Activated gamma-delta T cell treated with anti-CD3 and anti-CD28 coated beads, Interleukin-2, amount 50 U/mL, for 16 hours (primary cell): ENCODE measurements at places on chromosomes 12 and 14.

DNA sequence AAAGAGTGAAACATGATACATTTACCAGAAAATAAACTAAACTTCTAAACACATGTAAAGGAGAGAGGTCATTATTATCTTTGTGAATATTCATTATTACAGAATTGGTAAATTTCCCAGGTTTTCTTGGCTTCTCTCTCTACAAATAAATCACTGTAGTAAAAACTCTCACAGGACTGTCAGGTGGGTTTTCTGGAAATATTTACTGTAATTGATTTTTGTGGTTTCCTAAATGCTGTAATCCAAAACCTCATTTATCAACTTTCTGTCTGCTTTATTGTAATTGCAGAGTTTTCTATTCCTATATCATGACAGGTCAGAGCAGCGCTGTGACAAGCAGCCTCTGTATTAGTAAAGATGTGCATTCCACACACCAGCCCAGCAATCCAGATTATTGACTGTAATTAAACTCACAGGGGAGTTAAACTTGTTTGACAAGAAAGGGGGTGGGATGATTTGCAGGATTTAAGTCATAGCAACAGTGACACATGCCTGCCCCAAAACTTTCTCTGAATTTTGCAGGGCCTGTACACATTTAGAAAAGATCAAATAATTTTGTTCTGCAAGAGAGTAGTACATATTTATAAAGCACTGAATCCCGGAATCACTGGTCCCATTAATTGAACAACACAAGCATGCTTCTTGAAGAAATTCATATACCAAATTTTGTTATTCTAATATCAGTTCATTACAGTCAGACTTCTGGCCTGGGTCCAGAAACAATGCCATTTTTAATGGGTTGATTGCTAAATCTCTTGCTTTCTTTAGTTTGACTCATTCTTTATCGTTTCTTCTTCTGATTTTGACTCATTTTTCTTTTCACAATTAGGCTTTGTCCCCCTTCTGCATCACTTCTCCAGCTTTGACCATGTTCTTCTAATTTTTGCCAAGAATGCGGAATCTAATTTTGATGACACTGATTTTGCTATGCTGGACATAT is 42.2 kb downstream of the PTPRO start:
- no peak for DNase-seq

GRCh38 chr12:90543841-90544240 is 411.1 kb downstream of the CCER1 start:
- DNase-seq = no peak

- DNase-seq = no peak
Measured at GRCh38 chr12:100656141-100656540, 82.7 kb downstream of the GAS2L3 start.

GRCh38 chr14:105290621-105291346 is 10.0 kb downstream of the BRF1 start:
- DNase-seq = no peak

GRCh38 chr14:25110106-25110505 is 60.2 kb upstream of the STXBP6 start:
- DNase-seq = no peak

DNA sequence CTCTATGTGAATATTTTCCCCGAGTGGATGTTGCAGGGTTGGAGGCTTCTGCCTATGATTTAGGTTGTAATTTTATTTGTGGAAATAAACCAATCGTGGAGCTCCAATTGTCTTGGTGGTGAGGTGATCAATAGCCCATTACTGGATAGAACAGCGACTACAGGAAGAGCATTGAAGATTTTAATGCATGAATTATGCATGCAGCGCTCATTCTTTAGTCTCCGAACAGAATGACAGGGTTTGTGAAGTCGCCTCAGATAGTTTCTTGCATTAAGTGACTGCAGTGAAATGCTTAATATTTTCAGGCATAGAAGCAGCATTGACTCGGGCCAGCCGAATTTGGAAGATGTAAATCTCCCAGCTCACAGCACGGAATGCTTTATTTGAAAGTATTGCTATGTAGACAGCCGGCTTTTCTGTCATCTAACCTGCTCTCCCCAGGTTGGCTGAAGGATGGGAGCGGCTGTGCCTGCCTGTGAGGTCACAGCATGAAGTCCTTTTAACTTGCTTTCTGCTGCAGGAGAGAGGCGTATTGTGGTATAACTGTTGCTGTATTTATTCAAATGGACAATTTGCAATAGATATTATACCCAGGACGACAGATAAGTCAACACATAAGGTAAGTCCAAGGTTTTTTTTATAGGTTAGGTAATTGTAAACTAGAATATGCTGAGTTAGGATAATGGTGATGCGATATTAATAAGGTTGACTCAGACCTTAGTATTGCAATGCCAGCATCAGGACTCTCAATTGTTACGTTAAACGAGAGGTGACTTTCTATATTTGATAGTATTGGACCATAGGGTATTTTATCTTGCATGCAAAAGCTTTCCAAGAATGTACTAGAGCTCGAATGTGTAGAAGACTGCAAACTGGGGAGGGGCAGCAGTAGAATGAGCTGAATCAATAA is 135.7 kb downstream of the CNTN1 start:
- no peak for DNase-seq

DNA sequence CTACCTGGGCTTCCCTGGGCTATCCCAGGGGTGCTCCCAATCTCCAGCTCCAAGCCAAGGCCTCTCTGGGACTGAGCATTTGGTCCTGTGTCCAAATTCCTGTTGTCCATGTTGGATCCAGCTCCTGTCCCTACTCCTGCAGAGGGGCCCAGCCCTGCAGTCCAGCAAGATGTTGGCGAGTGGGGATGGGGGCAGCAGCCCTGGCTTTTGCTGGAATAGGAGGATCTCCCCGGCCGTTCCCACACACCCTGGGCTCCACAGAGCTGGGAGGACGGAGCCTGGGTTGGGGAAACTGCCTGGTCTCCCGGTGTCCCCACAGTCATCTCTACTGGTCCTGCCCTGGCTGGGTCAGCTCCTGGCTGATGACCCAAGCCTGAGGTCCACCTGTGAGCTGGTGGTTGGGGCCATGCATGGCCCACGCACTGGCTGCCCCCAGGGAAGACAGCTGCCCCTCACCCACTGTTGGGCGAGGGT is 219.6 kb upstream of the C14orf180 start:
- DNase-seq = no peak

DNA sequence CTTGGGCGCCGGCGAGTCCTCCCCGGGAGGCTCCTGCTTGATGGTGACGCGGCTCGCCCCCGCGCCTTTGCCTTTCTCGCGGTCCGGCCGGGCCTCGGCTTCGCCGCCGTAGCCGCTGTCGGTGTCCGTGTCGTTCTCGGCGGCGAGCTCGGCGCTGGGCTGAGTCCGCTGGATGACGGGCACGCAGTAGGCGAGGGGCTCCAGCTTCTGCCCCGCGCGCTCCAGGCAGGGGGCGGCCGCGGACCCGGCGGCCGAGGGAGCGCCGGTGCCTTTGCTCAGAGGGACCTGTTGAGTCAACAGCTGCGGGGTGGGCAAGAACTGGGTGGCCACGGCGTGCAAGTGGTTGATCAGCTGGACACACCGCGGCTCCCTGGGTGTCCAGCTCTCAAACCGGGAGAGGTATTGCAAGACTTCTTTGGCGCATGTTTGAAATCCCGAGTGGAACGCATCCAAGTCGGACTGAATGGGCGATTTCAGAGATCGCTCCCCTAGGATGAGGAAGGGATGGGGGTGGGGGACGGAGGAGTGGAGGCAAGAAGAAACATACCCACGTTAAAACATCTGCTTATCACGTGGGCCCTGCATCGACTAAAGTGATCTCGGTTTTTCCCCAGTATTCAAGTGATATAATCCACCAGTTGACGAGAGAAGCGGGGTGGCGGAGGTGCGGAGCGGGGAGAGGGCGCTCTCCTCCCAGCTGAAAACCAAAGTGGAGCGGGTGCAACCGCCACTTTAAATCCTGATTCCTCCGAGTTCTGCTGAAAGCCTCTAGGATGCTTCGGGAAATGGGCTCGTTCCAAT is 2.0 kb downstream of the BHLHE41 start:
- DNase-seq = no peak

- no peak for DNase-seq
Measured at GRCh38 chr14:51593397-51593796, 58.3 kb upstream of the FRMD6 start.

GRCh38 chr12:1380171-1380851 is 214.1 kb downstream of the FBXL14 start:
- no peak for DNase-seq

- no peak for DNase-seq
Measured at GRCh38 chr12:51798501-51798900, 50.0 kb downstream of the FIGNL2 start.

- no peak for DNase-seq
Measured at GRCh38 chr12:66032739-66033138, 97.8 kb downstream of the LLPH start.

DNA sequence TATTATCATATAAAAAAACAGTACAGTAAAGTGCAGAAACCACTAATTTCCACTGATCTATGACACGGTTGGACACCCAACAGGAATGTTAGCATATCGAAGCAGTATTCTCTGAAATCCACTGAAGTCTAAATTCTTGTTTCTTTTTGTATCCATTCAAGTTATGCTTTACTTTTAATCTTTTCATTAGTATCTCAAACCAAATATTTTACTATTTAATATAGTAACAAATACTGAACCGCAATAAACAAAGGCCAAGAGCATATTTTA is 41.1 kb downstream of the ATXN2 start:
- no peak for DNase-seq

DNA sequence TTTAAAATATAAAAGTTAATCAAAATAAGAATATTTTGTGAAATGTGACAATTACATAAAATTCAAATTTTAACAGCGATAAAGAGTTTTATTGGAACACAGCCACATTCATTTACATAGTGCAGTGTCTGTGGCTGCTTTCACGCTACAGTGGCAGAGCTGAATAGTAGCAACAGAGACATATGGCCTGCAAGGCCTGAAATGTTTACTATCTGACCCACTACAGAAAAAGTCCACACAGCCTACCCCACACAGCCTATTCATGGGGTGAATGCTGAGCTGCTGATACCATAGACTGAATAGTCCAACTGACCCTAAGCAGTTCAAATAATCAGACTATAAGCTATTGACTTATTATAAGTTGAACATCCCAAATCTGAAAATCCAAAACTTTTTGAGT is 13.2 kb downstream of the GNS start:
- DNase-seq = no peak

DNA sequence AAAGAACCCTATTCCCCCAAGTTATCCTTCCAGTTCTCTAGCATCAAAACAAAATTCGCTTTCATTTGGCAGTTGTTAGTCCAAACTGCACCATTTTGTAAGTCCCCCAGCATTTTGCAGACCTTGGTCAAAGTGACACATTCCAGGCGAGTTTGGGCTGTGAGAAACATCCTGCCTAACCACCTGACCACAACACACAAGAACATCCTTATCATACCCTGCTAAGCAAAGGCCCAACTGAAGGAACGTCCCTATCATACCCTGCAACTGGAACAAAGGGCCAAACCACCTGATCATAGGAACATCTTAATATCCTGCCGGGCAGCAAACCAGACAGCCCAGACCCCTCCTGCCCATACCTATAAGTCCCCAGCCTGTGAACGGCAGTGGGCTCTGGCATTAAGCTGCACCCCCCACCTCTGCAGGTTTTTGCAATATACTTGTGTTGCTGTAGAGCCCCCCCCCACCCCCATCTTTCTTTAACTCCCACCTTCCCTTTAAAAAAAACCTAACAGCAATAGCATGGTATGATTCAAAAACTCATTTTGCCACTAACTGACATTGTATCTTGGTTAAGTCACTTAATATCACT is 2.7 kb downstream of the PCNX4 start:
- no peak for DNase-seq

DNA sequence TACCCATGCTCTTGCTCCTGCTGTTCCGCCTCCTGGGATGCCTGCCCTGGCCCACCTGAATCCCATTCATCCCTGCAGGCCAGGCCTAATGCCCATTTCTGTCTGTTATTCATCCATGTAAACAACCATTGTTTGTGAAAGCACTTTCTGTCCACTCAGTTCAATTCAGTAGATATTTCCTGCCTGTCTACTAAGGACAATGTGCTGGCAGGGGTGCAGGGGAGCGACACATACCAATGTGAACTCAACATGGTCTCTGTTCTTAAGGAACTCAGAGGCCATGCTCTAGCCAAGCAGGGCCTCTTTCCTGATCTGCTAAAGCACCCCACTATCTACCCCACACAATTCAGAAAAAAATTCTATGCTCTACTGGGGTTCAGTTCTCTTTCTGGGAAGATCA is 88.5 kb upstream of the ZFP36L1 start:
- DNase-seq = no peak

- DNase-seq = no peak
Measured at GRCh38 chr12:131795690-131796410, 32.3 kb upstream of the MMP17 start.

DNA sequence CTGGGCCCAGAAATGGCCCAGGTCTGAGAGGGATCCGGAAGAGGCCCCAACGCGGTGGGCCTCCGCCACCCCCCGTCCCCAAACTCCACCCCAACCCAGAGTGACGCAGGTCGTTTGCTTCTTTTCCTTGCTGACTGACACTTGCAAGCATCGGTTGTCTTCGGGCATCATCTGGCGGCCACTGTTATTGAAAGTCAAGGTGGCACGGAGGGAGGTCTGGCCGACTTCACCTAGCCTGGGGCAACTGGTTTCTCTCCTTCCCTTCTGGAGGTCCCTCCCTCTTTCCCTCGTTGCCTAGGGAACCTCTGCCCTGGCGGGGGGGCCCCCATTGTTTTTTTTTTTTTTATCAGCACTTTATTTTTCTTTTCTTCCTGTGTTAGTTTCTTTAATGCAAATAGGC is 241.8 kb downstream of the ALG10 start:
- no peak for DNase-seq

GRCh38 chr14:83711046-83711445 is 1818.9 kb upstream of the FLRT2 start:
- no peak for DNase-seq

GRCh38 chr12:51009056-51009440 is 17.1 kb downstream of the SLC11A2 start:
- DNase-seq = peak; percentile 14

- no peak for DNase-seq
Measured at GRCh38 chr12:113203852-113204760, 17.2 kb upstream of the TPCN1 start.

DNA sequence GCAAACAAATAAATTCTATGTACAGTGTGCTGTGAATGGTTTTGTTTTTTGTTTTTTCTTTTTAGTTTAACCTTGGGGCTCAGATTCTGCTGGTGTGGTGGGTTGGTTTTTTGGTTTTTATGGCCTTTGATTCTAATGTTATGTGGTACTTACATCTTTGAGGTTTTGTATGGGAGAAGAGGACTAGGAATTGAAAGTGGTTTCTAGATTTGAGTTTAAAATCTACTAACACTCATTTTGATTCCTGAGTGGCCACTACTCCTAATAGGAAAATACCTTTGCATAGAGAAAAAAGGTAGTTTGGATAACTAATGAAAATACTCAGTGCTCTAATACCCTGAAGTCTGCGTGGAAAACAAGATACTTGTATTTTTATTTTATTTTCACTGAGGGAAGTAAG is 137.7 kb downstream of the MON2 start:
- DNase-seq = no peak

- DNase-seq = no peak
Measured at GRCh38 chr14:38137005-38137404, 70.7 kb upstream of the SSTR1 start.

- DNase-seq = no peak
Measured at GRCh38 chr14:34433957-34434356, 28.1 kb downstream of the SPTSSA start.

GRCh38 chr12:32080435-32080834 is 26.2 kb upstream of the BICD1 start:
- DNase-seq = no peak

GRCh38 chr12:6285063-6285477 is 25.4 kb upstream of the PLEKHG6 start:
- peak; percentile 51 for DNase-seq
